ENCODE measurements at places on chromosomes 7 and 10. TPM values are rescaled to one million over a fixed set of nuclear protein-coding genes. Genes with fewer than 3 reads are reported as not detected.

RAB19 gene
- not detected for polyA plus RNA-seq

KNDC1 gene
- polyA plus RNA-seq = 0.04 TPM

SPAM1 gene
- not detected for polyA plus RNA-seq

ADAM12 gene
- 0.83 TPM for polyA plus RNA-seq

ERVW-1 gene
- polyA plus RNA-seq = not detected

TUBB8 gene
- polyA plus RNA-seq = not detected

VSIR gene
- 181 TPM for polyA plus RNA-seq

MINPP1 gene
- 4.9 TPM for polyA plus RNA-seq

IFIT1B gene
- not detected for polyA plus RNA-seq

- DNase-seq = no peak
These were observed 12.6 kb upstream of the SH2B2 start for GRCh38 chr7:102273749-102274712.

DNA sequence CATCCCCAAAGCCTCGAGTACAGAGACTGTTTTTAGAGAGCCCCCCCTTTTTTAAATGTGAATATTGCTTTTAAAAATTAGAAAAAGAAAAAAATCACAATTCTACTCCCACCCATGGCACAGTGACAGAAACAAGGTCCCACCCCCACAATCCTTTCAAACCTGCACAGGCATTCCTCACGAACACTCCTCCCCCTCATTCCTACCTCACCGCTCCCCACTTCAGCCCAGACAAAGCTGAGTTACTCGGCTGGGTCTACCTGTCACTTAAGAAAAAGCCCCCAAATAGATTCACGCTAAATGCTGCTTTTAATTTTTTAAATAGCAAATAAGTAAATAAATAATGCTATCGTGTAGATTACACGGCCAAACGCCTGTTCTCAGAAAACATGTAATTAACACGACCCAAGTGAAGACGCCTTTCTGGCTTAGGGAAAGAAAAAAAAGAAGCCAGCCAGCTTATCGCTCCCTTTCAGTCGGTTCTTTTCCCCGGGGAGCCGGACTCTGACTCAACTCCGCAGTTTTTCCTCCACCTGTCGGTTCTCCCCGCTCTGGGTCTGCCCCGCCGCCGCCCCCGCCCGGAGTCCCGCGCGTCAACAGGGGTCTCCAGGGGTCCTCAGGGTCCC, 739 bp downstream of the MPP7 start:
- DNase-seq = no peak

- DNase-seq = no peak
These were observed 50.8 kb upstream of the CACNA2D1 start for GRCh38 chr7:82494420-82494819.

GRCh38 chr7:39527951-39528350, 38.3 kb upstream of the YAE1 start:
- no peak for DNase-seq

DNA sequence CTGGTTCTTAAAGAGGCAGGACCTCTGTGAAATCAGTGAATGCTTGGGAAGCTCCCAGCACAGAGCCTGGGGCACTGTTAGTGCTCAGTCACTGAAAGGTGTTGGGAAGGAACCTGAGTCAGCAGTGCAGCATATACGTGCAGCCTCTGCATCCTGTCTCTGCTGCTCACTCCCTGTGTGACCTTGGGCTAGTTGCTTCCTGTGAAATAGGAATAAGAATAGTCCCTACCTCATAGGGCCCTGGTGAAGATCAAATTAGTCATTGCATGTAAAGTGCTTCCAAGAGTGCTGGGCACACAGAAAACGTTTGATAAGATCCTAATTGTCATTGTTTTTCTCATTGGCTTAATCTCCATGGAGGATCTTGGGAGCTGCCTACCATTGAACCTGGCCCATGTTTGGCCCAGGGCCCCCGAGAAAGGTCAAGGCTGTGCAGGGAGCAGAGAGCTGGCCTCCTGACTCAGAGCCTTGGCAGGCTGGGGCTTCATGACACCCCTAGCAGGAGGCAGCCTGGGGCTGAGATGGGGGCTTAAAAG, 73.3 kb upstream of the COL13A1 start:
- DNase-seq = peak; percentile 44

DNA sequence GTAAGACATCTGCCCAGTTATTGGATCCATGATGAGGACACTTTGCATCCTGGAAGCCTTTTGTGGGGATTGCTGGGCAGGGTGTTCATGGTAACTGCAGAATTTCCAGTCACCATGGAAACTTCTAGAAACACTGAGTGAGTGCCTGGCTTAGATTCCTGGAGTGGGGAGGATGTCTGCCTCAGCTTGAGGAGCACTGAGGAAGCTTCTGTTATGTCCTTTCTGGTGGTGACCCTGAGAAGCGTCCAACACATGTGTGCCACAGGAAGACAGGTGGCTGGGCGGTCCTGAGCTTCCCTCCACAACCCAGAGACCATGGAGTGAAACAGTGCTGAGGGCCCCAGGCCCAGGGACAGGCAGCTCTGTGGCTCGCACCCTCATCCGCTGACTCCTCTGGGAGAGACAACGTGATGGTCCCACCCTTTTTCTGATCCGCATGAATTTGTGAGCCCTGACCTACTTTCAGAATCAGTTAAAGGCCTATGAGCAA, 191.8 kb upstream of the CXCL12 start:
- DNase-seq = no peak

GRCh38 chr10:10911035-10911434, 106.6 kb upstream of the CELF2 start:
- no peak for DNase-seq

GRCh38 chr7:105806592-105807447, 69.6 kb downstream of the ATXN7L1 start:
- DNase-seq = no peak

DNA sequence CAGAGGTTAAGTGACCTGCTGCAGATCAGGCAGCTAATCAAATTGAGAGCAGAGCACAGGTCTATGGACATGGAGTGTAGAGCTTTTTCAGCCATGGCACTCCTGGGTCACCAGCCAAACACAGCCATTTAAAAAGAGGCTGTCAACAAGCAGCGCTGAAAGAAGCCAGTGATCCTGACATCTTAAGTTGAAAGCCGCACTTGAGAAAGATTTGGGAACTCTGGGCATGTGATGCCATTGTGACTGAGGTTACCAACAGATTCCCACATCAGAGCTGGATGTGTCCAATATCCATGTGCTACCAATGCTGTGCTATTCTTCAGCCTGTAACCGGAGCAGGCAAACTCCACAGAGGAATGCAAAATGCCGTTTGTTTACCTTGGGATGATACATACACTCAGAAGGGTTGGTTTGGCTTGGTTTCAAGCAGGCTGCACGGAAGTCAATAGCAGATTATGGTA, 56.2 kb upstream of the ABLIM1 start:
- peak; percentile 73 for DNase-seq

DNA sequence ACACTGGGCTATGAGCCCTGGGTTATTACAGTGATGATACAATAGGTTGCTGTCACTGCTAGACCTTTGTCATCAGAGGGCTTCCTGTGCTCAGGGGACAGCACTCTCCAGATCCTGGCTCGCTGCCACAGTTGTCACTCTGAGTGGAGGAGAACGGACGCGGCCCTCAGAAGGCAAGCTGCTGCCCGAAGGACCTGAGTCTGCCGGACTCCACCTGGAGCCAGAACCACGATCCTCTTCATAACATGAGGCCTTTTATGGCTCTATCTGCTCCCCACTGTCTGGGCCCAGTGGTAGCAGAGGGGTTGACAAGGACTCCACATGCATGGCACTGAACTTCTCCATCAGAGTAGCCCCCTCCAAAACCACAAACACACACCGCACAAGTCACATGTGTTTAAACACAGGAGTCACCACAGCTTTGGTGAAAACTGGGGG, 94.7 kb upstream of the EFCAB10 start:
- DNase-seq = peak; percentile 71

DNA sequence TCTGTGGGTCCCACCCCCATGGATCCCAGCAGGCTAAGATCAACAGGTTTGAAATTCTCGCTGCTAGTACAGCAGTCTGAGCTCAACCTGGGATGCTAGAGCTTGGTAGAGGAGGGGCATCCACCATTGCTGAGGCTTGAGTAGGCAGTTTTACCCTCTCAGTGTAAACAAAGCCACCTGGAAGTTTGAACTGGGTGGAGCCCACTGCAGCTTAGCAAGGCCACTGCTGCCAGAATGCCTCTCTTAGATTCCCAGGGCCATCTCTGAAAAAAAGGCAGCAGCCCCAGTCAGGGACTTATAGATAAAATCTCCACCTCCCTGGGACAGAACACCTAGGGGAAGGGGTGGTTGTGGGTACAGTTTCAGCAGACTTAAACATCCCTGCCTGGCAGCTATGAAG, 190.0 kb upstream of the CACNA2D1 start:
- no peak for DNase-seq

DNA sequence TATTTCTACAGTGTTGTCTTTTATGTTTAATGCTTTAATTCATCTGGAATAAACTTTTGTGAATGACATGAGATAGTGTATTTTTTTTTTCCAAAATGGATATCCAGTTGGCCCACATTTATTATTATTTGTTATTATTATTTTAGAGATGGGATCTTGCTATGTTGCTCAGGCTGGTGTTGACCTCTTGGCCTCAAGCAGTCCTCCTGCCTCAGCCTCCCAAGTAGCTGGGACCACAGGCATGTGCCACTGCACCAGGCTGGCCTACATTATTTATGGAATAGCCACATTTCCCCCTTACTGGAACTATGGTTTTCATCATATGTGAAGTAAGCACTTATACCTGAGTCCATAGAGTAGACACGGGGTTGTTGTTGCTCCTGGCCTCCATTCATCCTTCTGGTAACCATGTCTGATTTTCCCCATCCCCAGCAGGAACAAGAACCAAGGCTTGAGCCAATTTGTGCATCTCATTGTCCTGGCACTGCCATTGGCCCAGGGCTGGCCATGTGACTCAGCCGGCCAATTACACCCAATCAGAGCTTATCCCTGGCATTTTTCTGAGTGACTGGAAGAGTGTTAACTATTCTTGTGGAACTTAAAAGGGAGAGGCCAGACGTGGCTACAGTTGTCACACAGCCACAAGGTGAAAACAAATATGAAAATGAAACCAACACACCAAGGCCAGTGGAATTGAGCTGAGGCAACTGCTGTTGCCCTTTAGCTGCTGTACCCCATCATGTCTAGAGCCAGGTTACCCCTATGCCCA, 23.1 kb downstream of the PRF1 start:
- no peak for DNase-seq
